Mucosa of descending colon (tissue), 3 donors: ENCODE measurements at places on chromosomes 16 and 17. TPM values are rescaled to one million over a fixed set of nuclear protein-coding genes. Genes with fewer than 3 reads are reported as not detected.

- DNase-seq, result no peak
These were observed 29.1 kb downstream of the MBTPS1 start for GRCh38 chr16:84087466-84088151.

GRCh38 chr17:81885869-81886548 lies 5.4 kb downstream of the ALYREF start:
- no peak for DNase-seq

- no peak for DNase-seq
These were observed 11.9 kb downstream of the TBKBP1 start for GRCh38 chr17:47705536-47706530.

KRT222 gene
- 1.0 TPM for total RNA-seq

TTLL6 gene
- 25.1 TPM for total RNA-seq

DNA sequence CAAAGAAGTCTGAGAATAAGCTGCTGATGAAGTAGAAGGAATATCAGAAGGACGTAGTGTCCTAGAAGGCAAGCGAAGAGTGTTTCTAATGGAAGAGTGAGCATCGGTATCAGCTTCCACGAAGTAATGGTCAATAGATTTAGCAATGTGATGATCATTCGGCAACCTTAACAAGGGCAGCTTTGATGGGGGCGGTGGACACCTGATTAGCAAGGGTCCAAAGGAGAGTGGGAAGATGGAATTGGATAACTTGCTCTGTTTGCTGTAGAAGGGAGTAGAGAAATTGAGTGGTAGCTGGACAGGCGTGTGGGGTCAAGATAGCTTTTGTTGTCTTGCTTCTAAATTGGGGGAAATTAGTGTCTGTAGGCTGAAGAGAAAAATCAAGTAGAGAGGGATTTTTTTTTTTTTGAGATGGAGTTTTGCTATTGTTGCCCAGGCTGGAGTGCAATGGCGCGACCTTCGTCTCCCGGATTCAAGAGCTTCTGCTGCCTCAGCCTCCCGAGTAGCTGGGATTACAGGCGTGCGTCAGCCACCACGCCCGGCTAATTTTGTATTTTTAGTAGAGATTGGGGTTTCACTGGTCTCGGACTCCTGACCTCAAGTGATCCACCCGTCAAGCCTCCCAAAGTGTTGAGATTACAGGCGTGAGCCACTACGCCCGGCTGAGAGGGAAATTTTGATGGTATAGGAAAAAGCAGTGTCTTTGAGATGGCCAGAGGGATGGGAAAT lies 13.9 kb upstream of the HES7 start:
- no peak for DNase-seq

GRCh38 chr17:66481271-66481670 lies 178.9 kb downstream of the PRKCA start:
- no peak for DNase-seq

GRCh38 chr17:51946311-51946710 lies 212.2 kb downstream of the CA10 start:
- no peak for DNase-seq

GRCh38 chr17:73431401-73432205 lies 119.8 kb upstream of the CDC42EP4 start:
- DNase-seq, result no peak

- peak; percentile 77 for DNase-seq
These were observed 12.9 kb downstream of the SYCE1L start for GRCh38 chr16:77211880-77212740.

PKMYT1 gene
- total RNA-seq, result 20.0 TPM

DNA sequence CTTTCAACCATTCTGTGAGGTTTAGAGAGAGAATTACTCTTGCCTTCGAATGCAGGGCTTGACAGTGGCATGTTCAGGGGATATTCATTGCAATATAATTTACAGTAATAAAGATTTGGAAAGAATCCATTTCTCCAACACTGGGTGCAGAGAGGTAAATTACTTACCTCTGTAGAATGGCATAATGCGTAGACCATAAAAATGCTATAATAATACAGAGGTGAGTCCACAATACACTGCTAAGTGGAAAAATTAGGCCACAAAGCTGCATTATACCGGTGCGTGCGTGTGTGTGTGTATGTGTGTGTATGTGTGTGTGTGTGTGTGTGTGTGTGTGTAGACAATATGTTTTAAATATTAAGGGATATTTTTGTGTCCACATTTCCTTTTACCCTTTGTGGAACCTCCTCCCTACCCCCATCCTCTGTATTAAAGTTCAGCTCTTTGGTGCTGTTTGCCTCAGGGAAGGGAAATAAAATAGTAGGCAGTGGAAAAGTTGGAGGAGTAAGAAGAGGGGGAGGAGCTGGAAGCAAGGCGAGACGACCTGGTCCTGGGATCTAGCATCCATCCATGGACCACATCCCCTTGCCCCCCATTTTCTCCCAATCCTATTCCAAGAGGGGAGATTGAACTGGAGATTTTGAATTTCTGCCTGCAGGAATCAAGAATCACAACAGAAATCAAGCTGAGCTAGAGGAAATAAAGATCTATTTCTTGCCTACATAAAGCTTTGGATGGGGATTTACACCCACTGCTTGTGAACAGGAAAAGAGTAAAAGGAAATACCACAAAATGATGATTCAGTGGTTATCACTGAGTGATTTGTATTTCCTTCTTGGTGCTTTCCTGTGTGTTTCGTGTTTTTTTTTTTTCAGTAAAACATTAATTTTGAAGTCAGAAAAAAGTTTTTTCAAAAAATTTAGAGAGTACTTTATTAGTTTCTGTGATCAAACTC lies 124.8 kb downstream of the RGS9 start:
- DNase-seq, result no peak

GRCh38 chr16:49120631-49121030 lies 161.0 kb downstream of the CBLN1 start:
- no peak for DNase-seq

CRAMP1 gene
- total RNA-seq, result 15.7 TPM

GRCh38 chr17:2023256-2023655 lies 1.9 kb downstream of the RTN4RL1 start:
- DNase-seq, result no peak

KIFC3 gene
- total RNA-seq, result 3.7 TPM

DNA sequence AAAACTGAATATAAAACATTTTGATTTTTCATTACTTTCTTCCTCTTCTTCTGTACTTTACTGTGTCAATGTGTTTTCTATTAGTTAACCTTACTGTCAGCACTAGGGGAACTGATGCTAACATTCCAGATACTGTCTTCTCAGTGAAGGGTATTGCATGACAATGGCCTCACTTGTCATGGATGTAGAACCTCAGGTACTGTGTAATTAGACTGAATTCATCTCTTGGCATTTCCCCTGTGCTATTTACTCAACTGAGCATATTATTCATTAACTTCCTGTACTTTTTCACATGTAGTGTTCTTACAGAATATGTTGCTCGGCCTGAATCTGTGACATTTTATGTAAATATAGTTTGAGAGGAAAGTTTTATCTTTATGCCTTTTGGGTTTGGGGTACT lies 237.0 kb downstream of the CA10 start:
- DNase-seq, result no peak

KRTAP4-5 gene
- total RNA-seq, result not detected

DNA sequence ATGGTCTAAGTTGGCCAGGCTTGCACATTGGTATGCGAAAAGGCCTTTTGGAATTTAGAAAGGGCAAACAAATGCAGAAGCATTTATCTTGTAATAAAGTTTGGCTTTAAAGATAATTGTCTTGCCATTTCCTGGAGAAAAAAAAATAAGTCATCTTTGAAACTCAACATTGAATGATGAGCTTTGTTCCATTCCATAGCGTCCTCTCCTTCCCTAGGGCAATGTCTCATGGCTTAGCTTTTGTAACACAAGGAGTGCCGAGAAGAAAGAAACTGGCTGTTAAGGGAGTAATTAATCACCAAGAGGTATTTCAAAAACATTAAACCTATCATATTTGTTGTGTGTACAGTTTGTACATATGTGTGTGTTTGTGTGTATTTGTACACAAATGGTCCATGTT lies 372.3 kb downstream of the NPIPA8 start:
- no peak for DNase-seq

DNA sequence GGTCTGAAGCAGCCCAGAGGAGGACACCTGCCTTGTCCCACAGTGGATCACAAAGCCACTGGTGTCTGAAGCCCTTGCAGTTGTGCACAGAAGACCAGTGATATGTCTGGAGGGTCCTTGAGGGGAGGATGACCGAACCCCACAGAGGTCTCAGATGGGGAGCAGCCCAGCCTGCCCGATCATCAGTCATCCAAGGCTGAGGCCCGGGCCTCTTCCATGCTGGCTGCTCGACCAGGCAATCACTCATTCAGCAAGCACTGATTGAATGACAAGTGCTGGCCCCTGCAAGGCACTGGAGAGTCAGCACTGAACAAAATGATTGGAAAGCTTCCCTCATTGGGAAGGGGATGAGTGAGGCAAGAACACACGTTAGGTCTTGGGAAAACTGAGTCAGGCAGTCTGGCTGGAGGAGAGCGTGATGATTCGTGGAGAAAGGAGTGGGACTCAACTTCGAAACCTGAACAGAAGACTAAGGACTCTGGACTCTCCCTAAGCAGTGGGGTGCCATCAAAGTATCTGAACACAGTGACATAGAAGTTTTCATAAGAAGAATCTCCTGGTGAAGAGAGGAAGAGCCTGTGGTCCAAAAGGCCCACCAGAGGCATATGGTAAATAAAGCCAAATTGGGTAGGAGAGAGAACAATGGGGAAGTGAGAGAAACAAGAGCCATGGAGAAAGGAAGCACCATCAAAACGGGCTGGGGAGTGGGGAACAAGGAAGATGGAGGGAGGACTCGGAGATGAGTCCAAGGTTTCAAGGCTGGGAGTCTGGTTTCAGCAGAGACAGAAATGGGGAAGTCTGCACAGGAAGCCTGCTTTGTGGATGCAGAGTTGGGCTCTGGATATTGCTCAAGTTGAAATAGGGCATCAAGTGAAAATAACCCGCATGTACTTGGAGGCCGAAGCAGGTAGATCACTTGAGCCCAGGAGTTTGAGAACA lies 10.2 kb downstream of the PIK3R5 start:
- no peak for DNase-seq

FBXW10 gene
- not detected for total RNA-seq

DNA sequence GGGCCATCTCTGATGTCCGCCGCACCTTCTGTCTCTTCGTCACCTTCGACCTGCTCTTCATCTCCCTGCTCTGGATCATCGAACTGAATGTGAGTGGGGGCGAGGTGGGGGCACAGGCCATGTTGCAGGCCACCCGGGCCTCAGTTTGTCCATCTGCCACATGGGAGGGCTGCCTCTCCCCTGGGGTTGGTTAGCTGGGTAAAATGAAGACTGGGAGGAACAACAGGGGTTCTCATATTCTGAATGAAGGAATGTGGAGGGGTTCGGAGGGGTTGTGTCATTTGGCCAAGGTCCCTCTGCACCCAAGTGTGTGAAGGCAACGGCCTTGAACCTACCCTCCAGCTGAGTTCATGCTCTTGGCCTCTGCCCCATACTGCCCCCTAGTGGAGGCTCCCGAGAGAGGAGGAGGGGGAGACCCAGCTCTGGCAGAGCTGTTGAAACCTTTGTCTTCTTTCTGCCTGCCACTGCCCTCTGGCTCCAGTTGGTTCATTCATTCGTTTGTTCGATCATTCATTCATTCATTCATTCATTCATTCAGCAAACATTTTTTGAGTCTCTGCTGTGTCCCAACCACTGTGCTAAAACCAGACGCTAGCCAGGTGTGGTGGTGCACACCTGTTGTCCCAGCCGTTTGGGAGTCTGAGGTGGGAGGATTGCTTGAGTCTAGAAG lies 11.4 kb upstream of the TCAP start:
- DNase-seq, result peak; percentile 89

- no peak for DNase-seq
These were observed 2.5 kb upstream of the SLC13A2 start for GRCh38 chr17:28470914-28471366.

- DNase-seq, result no peak
These were observed at the start of gene SLC47A1 for GRCh38 chr17:19533718-19534561. SLC47A1 (plus strand) TSS chr17:19533854; CDS start chr17:19533940, 86 bp downstream.

DNA sequence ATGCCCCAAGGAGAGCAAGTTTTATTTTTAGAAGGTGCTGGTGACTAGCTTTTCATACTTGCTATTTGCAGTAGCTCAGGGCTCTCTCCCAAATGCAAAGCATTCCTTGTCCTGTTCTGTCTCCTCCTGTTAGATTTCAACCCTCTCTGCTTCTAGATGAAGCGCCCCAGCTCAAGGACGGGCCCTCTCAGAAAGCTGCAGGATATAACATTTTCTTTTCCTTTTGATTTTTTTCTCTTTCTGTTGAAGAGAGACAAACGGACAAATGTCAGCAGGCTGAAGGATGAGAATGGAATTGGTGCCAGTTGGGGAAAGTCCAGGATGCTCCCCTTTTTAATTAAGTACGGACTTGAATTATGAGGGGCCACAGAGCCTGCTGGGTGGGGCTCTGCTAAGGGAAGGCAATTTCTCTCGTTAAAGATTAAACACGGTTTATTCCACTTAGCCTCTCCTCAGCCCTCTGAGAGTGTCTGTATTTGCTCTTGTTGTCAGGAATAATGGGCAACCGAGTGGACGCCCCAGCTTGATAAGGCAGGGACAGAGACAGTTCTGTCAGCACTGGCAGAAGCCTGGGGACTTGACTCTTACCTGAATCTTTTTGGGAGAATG lies 6.2 kb upstream of the ETV4 start:
- no peak for DNase-seq

SLC46A1 gene
- 8.6 TPM for total RNA-seq

DNA sequence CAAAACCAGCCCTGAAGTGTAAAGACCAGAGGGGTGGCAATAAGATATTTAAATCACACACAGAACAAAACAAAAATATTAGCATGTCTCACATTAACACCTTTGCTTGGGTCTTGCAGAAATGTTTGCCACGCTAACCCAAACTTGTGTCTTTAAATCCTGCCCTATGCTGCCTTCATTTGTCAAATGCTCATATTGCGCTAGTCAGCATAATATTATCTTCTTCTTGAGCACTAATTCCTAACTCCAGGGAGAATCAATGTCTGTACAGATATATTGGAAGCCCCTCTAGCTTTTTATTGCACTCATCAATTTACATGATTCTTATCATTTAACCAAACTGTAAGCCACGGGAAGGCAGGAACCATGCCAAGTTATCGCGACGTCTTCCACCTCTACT lies 614.8 kb upstream of the SOX9 start:
- no peak for DNase-seq
